ENCODE measurements at places on chromosomes 2 and 18. TPM values are rescaled to one million over a fixed set of nuclear protein-coding genes. Genes with fewer than 3 reads are reported as not detected.

- no peak overlapping the region for H3K4me3 ChIP-seq
- H3K36me3 ChIP-seq: no peaks in the 10 kb centered on the region
- no peak overlapping the region for H3K27ac ChIP-seq
- H3K4me1 ChIP-seq: no peaks in the 10 kb centered on the region
- no peaks in the 10 kb centered on the region for H3K27me3 ChIP-seq
Measured at GRCh38 chr18:80154293-80154692, 45.2 kb downstream of the ADNP2 start.

DNA sequence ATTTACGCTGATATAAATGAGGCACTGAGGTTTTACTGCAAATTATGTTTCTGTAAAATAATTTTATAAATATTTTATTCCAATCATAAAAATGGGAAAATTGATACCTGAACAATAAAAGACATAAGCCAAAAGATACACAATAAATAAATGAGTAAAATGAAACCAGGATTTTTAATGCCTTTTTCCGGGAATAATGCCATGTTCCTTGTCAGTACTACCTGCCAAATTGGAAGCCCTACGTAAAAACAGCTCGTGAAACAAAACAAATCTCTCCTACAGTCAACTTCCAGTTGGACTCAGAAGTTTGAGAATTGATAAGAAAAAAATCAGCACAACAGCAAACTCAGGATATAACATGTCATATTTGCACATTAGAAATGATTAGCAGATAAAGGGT lies 18.0 kb downstream of the GALNT3 start:
- no peaks in the 10 kb centered on the region for H3K27me3 ChIP-seq
- H3K27ac ChIP-seq: no peak overlapping the region
- H3K4me1 ChIP-seq: peaks cover 7% of the 10 kb centered on the region
- DNase-seq: peak; percentile 20

- H3K36me3 ChIP-seq: no peaks in the 10 kb centered on the region
- H3K27ac ChIP-seq: no peak overlapping the region
- H3K4me1 ChIP-seq: no peaks in the 10 kb centered on the region
Measured at GRCh38 chr18:12441475-12442034, 33.8 kb downstream of the PRELID3A start.

DNA sequence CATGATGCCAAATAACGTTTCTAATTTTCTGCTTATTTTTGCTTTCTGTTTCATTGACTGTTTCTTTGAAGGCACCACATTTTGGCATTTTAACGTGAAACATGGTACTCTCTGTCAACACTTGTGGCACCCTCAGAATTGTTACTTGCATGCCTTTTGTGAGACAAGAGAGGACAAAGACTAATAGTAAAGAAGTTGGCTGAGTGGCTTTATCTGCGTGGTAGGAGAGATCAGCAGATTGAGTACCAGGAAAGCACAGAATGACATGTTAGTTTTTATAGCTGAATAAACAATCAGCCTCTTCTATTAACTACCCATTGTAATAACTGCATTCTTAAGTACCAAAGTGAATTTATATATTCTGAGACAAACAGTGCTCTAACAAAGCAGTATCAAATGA lies 8.6 kb downstream of the ZNF638 start:
- H3K4me3 ChIP-seq: no peak overlapping the region
- no peaks in the 10 kb centered on the region for H3K27me3 ChIP-seq
- no peaks in the 10 kb centered on the region for H3K36me3 ChIP-seq
- no peaks in the 10 kb centered on the region for H3K4me1 ChIP-seq
- no peak overlapping the region for H3K27ac ChIP-seq

GRCh38 chr2:154386186-154386585 lies 312.3 kb upstream of the KCNJ3 start:
- H3K4me1 ChIP-seq: no peaks in the 10 kb centered on the region
- H3K27ac ChIP-seq: no peak overlapping the region
- no peak for DNase-seq
- no peak overlapping the region for H3K4me3 ChIP-seq
- H3K27me3 ChIP-seq: no peaks in the 10 kb centered on the region
- H3K36me3 ChIP-seq: no peaks in the 10 kb centered on the region

Gene HOXD8
- total RNA-seq: 10.4 TPM

Gene PCARE
- total RNA-seq: not detected

GRCh38 chr2:23589220-23589647 lies 204.3 kb downstream of the KLHL29 start:
- no peak for DNase-seq
- H3K4me1 ChIP-seq: peaks cover 5% of the 10 kb centered on the region

Gene ZC3H6
- 10.5 TPM for total RNA-seq

DNA sequence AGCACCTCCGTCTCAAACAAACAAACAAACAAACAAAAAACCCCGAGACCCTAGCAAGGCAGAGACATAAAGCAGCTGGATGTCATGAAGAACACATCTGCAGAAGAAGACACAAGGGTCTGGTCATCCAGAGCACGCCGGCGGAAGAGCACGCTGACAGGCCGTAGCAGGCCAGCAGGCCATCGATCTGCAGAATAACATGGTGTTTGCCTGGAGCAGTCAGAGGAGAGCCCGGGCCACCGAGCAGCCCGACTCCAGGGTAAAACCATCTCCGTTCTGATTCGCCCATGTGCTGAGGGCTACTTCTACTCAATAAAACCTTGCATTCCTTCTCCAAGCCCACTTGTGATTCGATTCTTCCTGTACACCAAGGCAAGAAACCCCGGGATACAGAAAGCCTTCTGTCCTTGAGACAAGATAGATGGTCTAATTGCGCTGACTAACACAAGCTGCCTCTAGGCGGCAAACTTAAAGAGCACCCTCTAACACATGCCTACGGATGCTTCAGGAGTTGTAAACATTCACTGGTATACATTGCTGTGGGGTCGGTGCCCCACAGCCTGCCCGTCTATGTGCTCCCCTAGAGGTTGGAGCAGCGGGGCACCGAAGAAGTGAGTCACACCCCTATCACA lies 549.8 kb upstream of the NRXN1 start:
- no peaks in the 10 kb centered on the region for H3K27me3 ChIP-seq
- no peaks in the 10 kb centered on the region for H3K36me3 ChIP-seq
- DNase-seq: no peak
- H3K4me1 ChIP-seq: no peaks in the 10 kb centered on the region
- H3K4me3 ChIP-seq: no peak overlapping the region
- H3K27ac ChIP-seq: no peak overlapping the region

Gene PLGLB1
- 2.1 TPM for total RNA-seq
